ENCODE measurements at places on chromosomes 2 and 18. TPM values are rescaled to one million over a fixed set of nuclear protein-coding genes. Genes with fewer than 3 reads are reported as not detected.
A peak's percentile ranks its signal among the peaks of the same experiment; 100 is the strongest.

The ITPRIPL1 gene
- 0.36 TPM for total RNA-seq

The DNER gene
- total RNA-seq = 1.2 TPM

The IL1RL1 gene
- total RNA-seq = 2.3 TPM

The SNORC gene
- total RNA-seq = 0.76 TPM

DNA sequence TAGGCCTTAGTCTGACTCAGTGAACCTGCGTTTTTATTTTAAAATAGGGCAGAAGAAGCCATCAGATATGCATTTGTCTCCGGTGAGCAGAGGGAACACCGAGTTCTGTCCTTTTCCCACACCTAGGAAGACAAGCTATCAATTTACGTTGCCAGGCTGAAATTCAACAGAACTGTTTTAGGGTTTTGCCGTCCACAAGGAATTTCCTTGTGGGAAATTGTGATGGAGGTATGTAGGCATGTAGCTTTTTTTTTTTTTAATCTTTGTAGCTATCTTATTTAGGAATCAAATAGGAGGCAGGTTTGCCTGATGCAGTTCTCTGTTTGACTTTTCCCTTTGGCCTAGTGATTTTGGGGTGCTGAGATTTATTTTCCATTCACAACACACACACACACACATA lies 62.0 kb upstream of the ASAP2 start:
- DNase-seq = no peak

GRCh38 chr2:36618381-36618780 lies 20.4 kb upstream of the FEZ2 start:
- no peak for DNase-seq

- no peak for DNase-seq
Observed at GRCh38 chr2:179344280-179344964, 79.8 kb upstream of the SESTD1 start.

GRCh38 chr2:128298846-128299507 lies 19.7 kb downstream of the HS6ST1 start:
- DNase-seq = peak; percentile 14

DNA sequence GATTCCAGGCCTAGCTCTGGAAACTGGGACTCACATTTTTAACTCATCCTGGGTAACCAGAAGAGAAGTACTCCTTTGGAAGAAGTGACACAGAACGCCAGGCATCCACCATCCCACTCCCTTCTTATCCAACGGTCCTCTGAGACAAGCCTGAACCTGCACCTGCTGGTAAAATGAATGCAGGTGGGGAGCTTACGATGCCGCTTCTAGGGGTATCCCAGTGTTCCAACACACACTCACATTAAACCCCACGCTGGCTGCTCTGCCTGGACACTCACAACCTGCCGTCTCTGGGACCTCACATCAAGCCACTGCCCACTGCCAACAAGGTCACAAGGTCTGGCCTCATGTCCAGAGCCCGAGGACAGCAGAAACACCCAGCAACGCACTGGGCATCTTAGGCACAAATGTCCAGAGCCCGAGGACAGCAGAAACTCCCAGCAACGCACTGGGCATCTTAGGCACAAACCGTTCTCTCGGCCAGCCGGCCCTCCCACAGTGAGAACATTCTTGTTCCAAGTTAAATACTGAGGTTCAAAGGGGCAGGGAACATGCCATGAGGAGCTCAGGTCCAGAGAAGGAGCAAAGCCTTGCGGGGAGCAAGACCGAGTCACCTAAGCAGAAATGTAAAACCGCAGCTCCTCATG lies 9.9 kb downstream of the SLC66A2 start:
- peak; percentile 3 for DNase-seq

- no peak for DNase-seq
Observed at GRCh38 chr2:33268246-33268831, 208.1 kb upstream of the RASGRP3 start.

GRCh38 chr2:188569431-188570165 lies 277.9 kb downstream of the GULP1 start:
- no peak for DNase-seq

Measured in ovary (tissue), 10 donors.